ENCODE measurements at places on chromosomes 4 and X. TPM values are rescaled to one million over a fixed set of nuclear protein-coding genes. Genes with fewer than 3 reads are reported as not detected.

GRCh38 chr4:36502350-36502749, 220.9 kb downstream of the DTHD1 start:
- DNase-seq = no peak

DNA sequence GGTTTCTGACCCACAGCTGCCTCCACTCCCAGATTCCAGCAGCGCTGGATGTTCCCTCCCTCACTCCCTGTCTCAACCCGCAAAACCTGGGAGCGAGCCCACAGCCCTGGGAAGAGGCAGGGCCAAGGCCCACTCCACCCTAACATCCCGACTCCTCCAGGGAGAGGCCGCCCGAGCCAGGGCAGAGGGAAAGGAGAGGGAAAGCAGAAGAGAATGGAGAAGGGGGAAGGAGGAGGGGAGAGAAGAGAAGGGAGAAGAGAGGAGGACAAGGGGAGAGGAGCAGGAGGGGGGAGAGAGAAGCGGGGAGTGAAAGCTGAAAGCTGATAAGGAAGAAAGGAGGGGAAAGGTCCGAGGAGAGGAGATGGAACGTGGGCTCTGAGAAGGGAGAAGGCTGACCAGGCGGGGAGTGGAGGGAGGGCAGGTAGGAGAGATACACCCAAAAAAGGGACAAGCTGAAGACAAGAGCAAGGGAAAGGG, 120.2 kb upstream of the PJA1 start:
- DNase-seq = no peak

DNA sequence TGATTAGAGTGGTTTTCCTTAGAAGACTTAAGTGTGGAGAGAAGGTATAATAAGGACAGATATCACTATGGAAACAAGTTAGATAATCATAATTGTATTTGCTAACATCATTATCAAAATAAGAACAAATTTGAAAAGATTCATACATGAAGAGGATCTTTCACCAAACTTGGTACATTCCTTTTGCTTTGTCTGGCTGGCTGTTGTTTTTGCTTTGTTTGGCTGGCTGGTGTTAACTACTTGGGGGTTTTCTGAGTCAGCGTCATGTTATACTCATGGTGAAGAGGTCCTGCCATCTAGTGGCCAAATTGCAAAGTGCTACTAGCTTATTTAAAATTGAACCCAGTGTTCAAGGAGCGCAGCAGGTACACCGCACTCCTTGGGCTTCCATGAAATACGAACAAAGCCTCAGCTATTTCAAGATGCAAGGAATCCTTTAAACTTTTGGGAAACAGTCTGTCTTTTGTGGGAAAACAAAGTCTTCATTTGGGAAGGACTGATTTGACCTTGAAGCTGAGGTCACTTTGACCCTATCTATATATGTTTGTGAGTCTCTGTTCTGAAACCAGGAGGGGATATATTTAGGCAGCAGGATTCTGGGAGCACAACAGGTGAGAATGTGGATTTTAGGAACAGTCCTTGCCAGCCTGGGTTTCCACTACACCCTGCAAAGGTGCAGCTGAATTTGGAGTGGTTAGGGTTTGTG, 129.7 kb downstream of the PLS3 start:
- DNase-seq = no peak

Gene ARR3
- not detected for total RNA-seq

- DNase-seq = no peak
These were observed 311.4 kb downstream of the RAPGEF2 start for GRCh38 chr4:159414305-159414704.

Data from activated T-helper 2 cell treated with anti-CD3 and anti-CD28 coated beads, Interferon-gamma antibody, Interleukin-2, Interleukin-4, amounts not matched to agents 10 μg/mL and 5 μg/mL and 100 μg/mL, durations not matched to agents 14 hours and 24 hours and 36 hours (primary cell).